ENCODE measurements at places on chromosomes 3 and 15.

DNA sequence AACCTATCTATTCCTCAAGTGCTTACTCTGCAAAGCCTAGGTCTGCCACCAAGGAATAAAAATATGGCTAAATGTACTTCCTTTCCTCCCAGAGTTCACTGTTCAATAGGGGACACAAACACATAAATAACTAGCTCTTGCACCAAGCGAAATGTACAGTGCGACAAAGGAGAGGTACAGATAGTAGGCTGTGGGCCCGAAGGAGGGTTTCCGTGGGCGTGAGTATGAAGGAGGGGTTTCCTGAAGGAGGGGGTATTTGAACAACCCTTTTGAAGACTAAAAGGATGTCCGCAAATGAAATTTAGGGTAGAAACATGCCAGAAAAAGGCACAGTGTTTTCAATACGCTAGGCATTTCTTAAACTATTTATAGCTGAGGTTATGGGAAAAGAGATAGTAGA is 207.9 kb downstream of the LPP start:
- no peak for DNase-seq

DNA sequence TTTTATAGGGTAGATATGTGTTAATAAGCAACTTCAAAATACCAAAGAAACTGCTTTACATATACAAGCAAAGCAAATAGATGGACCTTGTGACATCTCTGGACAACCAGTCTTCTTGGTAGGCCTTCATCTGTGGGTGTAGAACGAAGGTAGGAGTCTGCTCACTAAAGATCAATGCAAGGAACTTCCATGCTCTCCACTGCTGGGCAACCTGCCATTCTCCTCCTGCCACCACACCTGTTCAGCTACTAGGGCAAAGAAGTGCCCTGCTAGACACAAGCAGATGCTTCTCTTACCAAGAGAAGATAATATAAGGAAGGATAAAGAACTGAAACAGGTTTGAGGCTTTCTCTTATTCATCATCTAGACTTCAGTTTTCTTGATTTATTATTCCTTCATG is 12.6 kb downstream of the PPARG start:
- DNase-seq, result no peak

GRCh38 chr3:109559389-109559788 is 222.0 kb upstream of the DPPA4 start:
- no peak for DNase-seq

DNA sequence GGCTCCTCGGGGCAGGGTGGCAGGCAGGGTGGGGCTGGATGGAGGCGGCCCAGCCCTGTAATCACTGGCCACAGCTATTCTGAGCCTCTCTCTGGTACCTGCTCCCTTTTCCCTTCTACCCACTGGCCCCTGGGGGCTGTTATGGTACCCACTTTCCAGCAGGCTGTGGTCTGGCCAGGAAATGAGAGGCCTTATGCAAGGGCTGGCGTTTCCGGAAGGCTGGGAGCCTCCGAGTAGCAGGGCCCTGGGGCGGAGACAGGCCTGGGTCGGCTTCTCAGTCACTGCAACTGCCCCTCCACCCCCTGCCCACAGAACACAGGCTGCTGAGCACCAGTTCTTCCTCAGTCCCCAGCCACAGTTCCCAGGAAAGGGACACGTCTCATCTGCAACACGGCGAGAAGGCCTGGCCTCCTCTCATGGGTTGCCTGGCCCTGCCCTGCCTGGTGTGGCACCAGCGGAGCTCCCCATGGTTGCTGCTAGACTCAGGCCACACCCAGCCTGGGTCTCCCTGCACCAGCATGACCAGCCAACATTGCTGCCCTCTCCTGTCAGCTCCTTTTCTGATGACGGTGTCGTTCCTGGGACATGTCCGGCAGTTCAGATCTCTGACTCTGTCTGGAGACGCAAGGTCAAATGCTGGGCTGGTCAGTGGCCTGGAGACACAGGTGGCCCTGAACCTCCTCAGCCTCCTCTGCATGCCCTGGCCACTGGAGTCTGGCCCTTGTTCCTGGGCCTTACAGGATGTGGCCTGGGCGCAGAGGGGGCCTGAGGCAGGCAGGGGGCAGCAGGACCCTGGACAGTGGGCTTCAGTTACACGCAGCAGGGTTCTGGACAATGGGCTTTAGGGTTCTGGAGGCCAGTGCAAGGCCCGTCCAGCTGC is 6.5 kb downstream of the CHST13 start:
- no peak for DNase-seq

DNA sequence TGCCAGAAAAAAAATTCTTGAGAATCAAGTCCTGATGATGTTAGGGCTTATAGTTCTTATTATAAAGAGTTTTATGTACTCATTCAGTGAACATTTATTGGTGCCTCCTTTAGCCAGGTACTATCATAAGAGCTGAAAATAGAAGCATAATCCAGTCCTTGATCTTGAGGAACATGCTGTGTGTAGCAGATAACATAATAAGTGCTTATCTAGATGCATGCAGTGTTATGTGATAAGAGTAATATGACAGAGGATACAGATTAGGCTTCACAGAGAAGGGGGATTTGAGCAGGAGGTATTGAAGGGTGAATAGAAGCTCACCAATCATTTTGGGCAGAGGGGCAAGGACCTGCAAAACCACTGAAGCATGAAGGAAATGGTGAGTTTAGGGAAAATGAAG is 1.1 kb downstream of the CCR2 start:
- DNase-seq, result no peak

DNA sequence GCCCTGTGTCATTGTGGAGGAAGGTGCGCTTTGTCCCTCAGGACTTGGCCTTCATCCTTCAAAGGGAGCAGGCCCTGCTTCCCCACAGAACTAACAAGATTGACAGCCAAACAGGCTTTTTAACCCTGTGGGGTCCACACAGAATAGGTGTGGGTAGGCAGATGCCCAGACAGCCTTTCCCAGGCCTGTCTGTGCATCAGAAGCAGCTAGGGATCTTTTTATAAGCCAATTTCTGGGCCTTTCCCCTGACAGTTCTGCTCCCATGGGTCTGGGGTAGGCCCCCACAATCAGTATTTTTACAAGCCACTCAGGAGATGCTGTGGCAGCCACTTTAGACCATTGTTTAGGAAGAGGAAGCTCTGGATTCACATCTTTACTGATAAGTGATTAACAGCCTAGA is 69.2 kb downstream of the MRPL46 start:
- no peak for DNase-seq

DNA sequence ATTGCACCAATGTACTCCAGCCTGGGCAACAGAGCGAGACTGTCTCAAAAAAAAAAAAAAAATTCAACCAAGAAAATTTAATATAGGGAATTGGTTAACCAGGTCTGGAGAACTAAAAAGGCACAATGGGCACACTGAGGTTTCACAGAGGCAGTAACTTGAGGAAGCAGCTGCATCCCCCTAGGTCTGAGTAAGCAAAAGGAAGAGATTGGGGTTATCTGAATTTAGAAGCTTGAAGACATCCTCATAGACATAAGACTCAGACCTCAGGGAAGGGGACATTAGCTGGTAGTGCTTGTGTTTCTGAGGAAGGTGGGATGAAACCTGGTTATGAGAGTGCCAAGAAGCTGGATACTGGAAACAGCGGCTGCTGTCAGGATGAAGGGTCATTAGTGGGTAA is 50.1 kb upstream of the LEKR1 start:
- DNase-seq, result no peak

- DNase-seq, result no peak
Observed at GRCh38 chr15:88607951-88608350, 13.2 kb upstream of the AEN start.

GRCh38 chr15:92288755-92289154 is 104.9 kb upstream of the ST8SIA2 start:
- no peak for DNase-seq

DNA sequence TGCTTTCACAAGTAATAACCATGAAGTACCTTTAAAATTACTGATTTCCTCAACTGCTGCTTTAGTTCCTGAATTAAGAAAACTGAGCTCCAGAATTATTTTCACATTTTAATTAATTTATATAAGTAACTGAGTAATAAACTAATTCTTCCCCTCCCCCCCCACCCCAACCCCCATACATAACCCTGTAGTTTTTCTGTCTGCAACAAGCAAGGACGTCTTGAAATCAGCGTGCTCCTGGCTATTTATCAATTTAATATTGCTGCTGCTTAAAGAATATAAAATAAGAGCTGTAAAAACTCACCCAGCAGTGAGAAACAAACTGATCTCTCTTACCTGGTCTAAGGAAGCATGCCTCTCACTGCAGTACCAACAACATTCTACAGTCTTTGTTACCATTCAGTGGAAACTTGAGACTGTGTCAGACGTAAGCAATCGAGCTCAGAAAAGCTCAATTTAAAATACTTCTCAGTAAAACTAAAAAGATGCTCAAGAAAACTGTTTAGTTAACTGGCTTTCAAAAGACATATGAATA is 121.0 kb downstream of the TFDP2 start:
- no peak for DNase-seq

All from stimulated activated CD8-positive, alpha-beta memory T cell treated with anti-CD3 and anti-CD28 coated beads, Interleukin-4, amount 100 ng/mL, for 1 hour (primary cell).